Uterine smooth muscle cell (primary cell): ENCODE measurements at places on chromosomes 2 and 18. TPM values are rescaled to one million over a fixed set of nuclear protein-coding genes. Genes with fewer than 3 reads are reported as not detected.

SLC19A3 gene
- under 0.01 TPM in 2 replicates for total RNA-seq

UPP2 gene
- not detected in 2 replicates for total RNA-seq

MBOAT2 gene
- 76.0 and 89.6 TPM in 2 replicates for total RNA-seq

ALPP gene
- not detected in 2 replicates for total RNA-seq

RFX8 gene
- 4.5 and 15.3 TPM in 2 replicates for total RNA-seq

CD226 gene
- total RNA-seq = 0.44 and 0.50 TPM in 2 replicates

SLC30A3 gene
- total RNA-seq = 0.66 and 0.87 TPM in 2 replicates

CPO gene
- total RNA-seq = 0.12 TPM in 1 of 2 replicates, not detected in the other

CNNM3 gene
- 5.8 and 8.1 TPM in 2 replicates for total RNA-seq

DAW1 gene
- total RNA-seq = not detected in 2 replicates

CCDC141 gene
- total RNA-seq = 0.11 TPM in 1 of 2 replicates, not detected in the other

KLHL41 gene
- 0.33 and 0.50 TPM in 2 replicates for total RNA-seq

AQP12A gene
- total RNA-seq = not detected in 2 replicates

PDE1A gene
- total RNA-seq = 11.5 and 20.0 TPM in 2 replicates

FZD7 gene
- 29.1 and 33.4 TPM in 2 replicates for total RNA-seq

DSG2 gene
- total RNA-seq = 22.2 and 30.1 TPM in 2 replicates

NT5C1B gene
- total RNA-seq = 0.33 TPM in 1 of 2 replicates, not detected in the other

CDK15 gene
- total RNA-seq = 3.1 and 3.4 TPM in 2 replicates

PTPRN gene
- total RNA-seq = 9.0 and 58.1 TPM in 2 replicates

TFCP2L1 gene
- under 0.01 TPM in 2 replicates for total RNA-seq

BIRC6 gene
- total RNA-seq = 171 and 206 TPM in 2 replicates

CHMP1B gene
- total RNA-seq = 50.7 and 58.0 TPM in 2 replicates

RAX gene
- total RNA-seq = not detected in 2 replicates

RAD51AP2 gene
- total RNA-seq = 0.11 TPM in 1 of 2 replicates, not detected in the other

VIL1 gene
- 0.12 TPM in 1 of 2 replicates, not detected in the other for total RNA-seq

CGREF1 gene
- 1.4 and 6.2 TPM in 2 replicates for total RNA-seq

NAT8 gene
- total RNA-seq = not detected in 2 replicates

TCF23 gene
- total RNA-seq = not detected in 2 replicates

LIMS3 gene
- 13.9 and 14.7 TPM in 2 replicates for total RNA-seq
